ENCODE measurements at places on chromosomes 6 and 20.

DNA sequence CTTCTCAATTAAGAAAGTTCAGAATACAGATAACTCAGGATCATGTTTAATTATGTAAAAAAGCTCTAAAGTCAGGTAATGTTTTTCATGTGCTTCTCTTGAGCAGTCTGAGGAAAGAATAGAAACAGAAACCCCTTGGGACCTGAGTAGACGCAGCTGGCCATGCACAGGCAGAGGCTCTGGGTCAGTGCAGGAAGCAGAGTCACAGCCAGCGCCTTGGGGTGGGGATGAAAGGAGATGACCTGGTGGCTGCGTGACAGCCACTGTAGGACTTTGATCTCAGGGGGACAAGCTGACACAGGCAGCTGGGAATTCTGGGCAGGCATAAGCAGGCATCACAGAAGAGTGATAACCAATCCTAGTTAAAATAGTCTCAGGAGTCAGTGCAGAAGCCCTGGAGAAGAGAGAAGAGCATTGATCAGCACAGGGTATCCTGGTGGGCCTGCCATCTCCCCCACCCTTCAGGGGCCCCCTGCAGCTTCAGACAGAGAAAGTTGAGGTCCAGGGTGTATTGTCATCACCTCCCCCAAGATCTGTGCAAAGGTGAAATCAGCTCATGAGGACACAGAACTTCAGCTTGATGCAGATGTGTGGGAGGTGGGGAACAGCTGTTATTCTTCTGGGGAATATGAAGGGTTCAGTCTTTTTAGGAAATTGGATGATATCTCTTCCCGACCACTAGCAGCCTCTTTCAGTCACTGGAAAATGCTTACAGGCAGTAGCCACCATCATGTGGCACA is 6.4 kb downstream of the HLA-DQB1 start:
- no peaks in the 10 kb centered on the region for H3K4me1 ChIP-seq
- H3K4me3 ChIP-seq = no peak overlapping the region

DNA sequence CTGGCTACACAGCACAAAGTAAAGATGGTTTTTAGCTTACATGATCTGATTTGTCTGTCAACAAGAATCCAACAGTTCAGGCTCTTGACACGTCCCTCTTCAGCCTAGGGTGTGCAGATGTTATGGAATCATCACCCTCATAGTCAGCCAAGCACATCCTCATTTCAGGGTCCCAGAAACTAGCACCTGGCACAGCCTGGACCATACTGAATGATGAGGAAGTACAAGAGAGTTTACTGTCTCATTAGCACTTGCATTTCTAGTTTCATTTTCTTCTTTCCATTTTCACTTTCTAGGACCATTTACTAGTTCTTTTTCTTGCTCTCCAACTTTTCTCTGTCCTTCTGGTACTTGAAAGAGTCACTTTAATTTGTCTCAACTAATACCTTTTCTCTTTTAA is 6.5 kb downstream of the RIPOR2 start:
- H3K4me3 ChIP-seq = no peak overlapping the region
- H3K27me3 ChIP-seq = no peaks in the 10 kb centered on the region
- H3K36me3 ChIP-seq = no peaks in the 10 kb centered on the region
- DNase-seq = peak; percentile 57
- H3K27ac ChIP-seq = no peak overlapping the region

DNA sequence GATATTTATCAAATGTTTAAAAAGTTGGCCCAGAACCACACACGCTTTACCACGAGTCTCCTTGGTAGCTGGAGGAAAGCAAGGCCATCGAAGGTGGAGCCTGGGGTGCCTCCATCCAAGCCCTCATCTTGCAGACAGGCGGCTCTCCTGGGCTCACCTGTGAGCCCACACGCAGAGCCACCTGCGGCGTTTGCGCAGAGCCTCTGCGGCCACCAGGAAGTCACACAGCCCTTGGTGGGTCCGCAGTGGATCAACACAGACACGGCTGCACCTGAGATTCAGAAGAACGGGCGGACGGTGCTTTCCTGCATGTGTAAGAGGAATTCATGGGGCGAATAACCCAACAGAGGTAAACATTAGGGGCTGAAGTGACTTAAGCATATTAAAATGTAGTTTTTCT is 24.5 kb upstream of the SMOC2 start:
- no peak for DNase-seq
- H3K27me3 ChIP-seq = no peaks in the 10 kb centered on the region
- H3K4me1 ChIP-seq = no peaks in the 10 kb centered on the region
- no peaks in the 10 kb centered on the region for H3K36me3 ChIP-seq

DNA sequence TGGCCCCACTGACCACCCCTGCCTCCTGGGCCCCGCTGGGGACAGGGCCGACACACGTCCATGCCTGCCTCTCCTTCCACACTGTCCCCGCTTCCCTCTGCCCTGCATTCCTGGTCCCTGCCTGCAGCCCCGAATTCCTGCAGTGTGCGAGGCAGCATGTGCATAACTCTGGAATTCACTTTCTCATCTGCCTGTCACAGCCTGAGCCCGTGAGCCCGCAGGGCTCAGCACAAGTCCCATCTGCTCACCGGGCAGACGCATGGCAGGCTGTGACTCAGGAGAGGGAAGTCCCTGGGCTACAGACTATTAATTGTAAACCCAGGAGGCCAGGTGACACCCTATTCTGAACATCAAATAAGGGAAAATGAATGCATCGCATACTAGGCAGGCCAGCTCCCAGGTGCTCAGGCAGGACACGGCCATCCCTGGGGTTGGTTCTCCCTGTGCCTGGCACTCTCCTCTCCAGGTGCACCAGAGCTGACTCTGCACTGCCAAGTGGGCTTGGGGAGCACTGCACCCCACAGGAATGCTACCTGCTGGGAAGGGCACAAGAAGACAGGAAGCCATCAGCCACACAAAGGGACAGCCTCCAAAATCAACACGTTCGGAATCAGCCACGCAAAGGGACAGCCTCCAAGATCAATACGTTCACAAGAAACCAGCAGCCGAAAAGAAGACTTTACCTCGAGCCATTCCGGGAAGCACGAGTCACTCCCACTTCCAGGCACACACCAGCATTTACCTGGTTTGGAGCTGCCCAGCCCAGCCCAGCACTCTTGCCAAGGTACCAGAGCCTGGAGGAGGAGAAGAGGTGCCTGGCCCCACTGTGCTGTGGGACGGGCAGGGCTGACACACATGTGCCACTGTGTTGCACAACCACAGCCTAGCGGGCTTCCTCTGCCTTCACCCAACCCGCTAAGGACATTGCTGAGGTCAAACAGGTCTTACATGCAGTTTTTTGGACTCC is 65.9 kb downstream of the DLL1 start:
- no peak overlapping the region for H3K27ac ChIP-seq
- DNase-seq = no peak
- H3K4me1 ChIP-seq = no peaks in the 10 kb centered on the region
- no peaks in the 10 kb centered on the region for H3K36me3 ChIP-seq
- no peak overlapping the region for H3K4me3 ChIP-seq

- H3K4me3 ChIP-seq = no peak overlapping the region
- no peaks in the 10 kb centered on the region for H3K36me3 ChIP-seq
- H3K4me1 ChIP-seq = no peaks in the 10 kb centered on the region
- no peak overlapping the region for H3K27ac ChIP-seq
These were observed 493.9 kb upstream of the SOX4 start for GRCh38 chr6:21099338-21100314.

DNA sequence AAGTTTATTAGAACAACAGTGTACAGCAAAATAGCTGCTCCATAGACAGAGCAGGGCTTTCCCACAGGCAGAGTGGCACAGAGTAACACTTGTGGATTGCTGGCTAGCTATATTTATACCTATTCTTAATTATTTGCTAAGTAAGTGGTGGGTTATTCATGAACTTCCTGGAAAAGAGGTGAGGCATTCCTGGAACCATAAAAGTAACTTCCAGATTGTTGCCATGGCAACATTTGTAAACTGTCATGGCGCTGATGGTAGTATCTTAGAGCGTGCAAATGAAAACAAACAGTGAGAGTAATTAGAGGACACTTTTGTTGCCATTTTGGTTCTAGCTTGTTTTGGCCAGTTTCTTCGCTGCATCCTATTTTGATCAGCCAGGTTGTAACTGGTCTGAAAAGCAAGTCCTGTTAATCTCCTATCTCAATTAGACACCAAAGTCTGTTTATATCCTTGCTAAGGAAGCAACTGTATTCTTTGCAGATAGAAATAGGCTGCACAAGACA is 23.9 kb downstream of the DEFB114 start:
- H3K4me1 ChIP-seq = no peaks in the 10 kb centered on the region
- no peak for DNase-seq

GRCh38 chr20:48740292-48740649 is 87.5 kb downstream of the PREX1 start:
- H3K4me3 ChIP-seq = no peak overlapping the region
- H3K27me3 ChIP-seq = no peaks in the 10 kb centered on the region
- no peaks in the 10 kb centered on the region for H3K36me3 ChIP-seq
- H3K4me1 ChIP-seq = peaks cover 13% of the 10 kb centered on the region
- no peak overlapping the region for H3K27ac ChIP-seq
- DNase-seq = no peak

DNA sequence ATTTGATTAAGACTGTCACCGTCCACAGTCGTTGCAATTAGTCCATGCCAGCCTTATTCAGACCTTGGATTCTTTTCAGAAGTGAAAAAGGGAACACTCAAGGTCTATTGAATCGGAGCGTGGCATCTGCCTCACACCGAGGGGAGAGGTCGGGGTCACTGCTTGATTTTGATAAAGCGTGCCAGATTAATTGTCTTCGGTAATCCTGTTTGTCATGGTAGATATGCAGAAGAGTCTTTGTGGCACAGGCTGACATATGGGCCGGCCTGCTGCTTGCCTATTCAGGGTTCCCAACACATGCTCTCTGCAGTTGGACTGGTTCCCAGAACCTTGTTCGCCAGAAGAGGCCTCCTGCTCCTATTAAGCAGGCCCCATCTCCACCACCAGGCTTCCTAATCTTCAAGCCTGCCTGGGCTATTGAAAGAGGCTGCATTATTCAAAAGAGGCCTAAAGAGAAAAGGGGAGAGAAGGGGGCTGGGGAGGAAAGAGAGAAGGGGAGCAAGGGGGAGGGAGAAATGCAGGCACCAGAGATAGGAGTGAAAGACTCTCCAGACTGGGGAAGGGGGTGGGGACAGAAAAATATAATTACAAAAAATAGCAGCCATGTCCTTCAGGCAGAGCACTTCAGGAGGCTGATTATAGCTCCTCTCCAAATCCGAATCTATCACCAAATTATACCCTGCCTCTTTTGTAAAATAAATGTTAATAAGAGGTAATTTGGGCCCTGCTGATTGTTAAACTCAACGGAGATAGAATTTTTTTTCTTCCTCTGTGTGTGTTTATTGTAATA is 611.3 kb downstream of the HDGFL1 start:
- no peak for DNase-seq
- H3K27ac ChIP-seq = no peak overlapping the region
- H3K36me3 ChIP-seq = no peaks in the 10 kb centered on the region
- H3K4me3 ChIP-seq = no peak overlapping the region
- H3K4me1 ChIP-seq = no peaks in the 10 kb centered on the region

DNA sequence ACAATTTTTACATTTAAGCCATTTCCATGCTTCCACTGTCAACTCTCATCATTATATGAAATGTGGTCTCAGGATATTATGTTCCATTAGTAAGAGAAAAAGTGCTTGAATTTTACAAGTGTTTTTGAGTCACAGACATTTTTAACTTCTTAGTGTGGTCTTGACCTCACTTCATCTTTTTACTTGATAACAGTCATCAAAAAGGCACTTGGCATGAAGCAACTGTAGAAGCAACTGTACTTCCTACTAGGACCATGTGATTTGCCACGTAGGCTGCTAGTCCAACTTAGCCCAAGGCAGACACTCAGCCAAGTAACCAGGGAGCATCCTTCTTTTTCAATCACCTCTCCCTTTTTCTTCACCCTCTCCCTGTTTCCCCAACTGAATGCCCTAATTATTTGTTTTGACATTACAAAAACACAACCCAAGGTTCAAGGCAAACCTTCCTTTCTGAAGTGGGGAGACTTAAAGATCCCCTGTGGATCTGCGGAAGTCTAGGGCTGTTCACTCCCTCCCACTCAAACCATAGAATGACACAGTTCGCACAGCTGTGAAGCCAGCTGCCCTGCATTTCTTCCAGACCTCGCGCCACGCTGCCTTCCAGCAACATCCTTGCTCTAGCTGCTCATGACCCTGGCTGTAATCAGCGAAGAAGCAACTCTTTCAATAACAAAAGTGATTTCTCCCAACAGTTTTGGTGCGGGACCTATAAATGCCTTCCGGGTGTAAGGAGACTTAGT is 45.0 kb downstream of the PHACTR1 start:
- no peaks in the 10 kb centered on the region for H3K27me3 ChIP-seq
- H3K27ac ChIP-seq = no peak overlapping the region
- DNase-seq = no peak
- no peaks in the 10 kb centered on the region for H3K4me1 ChIP-seq

- no peaks in the 10 kb centered on the region for H3K4me1 ChIP-seq
- no peak overlapping the region for H3K27ac ChIP-seq
- no peak overlapping the region for H3K4me3 ChIP-seq
- peaks cover 33% of the 10 kb centered on the region for H3K36me3 ChIP-seq
These were observed 27.3 kb downstream of the ADA start for GRCh38 chr20:44624152-44624551.

DNA sequence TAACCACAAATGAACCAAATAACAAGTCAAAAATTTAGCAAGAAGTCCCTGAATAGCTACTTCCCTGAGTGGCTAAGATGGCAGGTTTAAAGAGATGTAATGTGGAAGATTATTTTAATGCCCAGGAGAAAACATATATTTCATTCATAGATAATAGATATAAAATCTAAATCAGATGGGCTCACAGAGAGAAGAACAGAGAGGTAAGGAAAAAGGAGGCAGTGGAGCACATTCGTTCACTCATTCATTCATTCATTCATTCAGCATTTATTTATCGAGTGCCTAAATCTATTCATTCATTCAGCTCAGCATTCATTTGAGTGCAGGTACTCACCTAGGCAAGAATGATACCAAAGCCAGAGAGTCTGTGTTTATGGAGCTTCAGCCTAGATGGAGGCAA is 32.1 kb upstream of the IYD start:
- no peak overlapping the region for H3K27ac ChIP-seq
- no peak overlapping the region for H3K4me3 ChIP-seq
- DNase-seq = no peak
- no peaks in the 10 kb centered on the region for H3K27me3 ChIP-seq

GRCh38 chr6:167779129-167779992 is 47.4 kb upstream of the AFDN start:
- no peaks in the 10 kb centered on the region for H3K36me3 ChIP-seq
- H3K4me1 ChIP-seq = no peaks in the 10 kb centered on the region
- H3K4me3 ChIP-seq = no peak overlapping the region
- DNase-seq = no peak
- no peak overlapping the region for H3K27ac ChIP-seq
- H3K27me3 ChIP-seq = no peaks in the 10 kb centered on the region

DNA sequence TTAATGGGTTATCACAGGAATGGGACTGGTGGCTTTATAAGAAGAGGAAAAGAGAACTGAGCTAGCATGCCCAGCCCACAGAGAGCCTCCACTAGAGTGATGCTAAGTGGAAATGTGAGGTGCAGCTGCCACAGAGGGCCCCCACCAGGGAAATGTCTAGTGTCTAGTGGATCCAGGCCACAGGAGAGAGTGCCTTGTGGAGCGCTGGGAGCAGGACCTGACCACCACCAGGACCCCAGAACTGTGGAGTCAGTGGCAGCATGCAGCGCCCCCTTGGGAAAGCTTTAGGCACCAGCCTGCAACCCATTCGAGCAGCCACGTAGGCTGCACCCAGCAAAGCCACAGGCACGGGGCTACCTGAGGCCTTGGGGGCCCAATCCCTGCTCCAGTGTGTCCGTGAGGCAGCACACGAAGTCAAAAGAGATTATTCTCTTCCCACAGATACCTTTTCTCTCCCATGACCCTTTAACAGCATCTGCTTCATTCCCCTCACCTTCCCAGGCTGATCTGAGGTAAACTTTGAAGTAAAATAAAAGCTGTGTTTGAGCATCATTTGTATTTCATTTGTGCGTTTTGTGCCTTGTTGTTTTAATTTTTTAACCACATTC is 4.4 kb downstream of the HLA-E start:
- peaks cover 36% of the 10 kb centered on the region for H3K4me1 ChIP-seq
- no peak for DNase-seq
- peak overlapping the region; percentile 25 for H3K27ac ChIP-seq
- no peak overlapping the region for H3K4me3 ChIP-seq
- no peaks in the 10 kb centered on the region for H3K27me3 ChIP-seq
